ENCODE measurements at places on chromosomes 12 and 14.
A peak's percentile ranks its signal among the peaks of the same experiment; 100 is the strongest.

- DNase-seq: no peak
Observed at GRCh38 chr12:77924703-77925102, 94.0 kb downstream of the NAV3 start.

DNA sequence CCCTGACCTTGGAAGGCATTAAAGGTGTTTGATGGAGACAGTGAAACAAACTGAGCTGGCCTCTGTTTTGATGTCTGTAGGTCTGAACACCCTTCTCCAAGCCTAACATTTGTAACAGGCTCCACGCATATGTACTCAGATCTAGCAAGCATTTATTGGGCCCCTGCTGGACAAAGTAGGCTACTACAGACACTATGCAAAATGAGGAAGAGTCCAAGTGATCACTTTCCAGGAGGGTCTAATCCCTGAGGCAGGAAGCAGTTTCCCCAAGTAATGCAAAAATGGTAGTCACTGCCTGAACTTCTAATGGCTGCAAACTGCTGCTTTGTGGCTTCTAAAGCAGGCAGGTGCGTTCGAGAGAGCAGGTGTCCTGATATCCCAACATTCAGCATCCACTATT is 405.8 kb downstream of the MED13L start:
- peak; percentile 24 for DNase-seq

GRCh38 chr12:120822832-120823503 is 81.2 kb downstream of the SPPL3 start:
- no peak for DNase-seq

- DNase-seq: no peak
Observed at GRCh38 chr12:91178781-91179180, 3.8 kb downstream of the DCN start.

- DNase-seq: no peak
Observed at GRCh38 chr12:124046456-124046740, 73.4 kb downstream of the ZNF664 start.

DNA sequence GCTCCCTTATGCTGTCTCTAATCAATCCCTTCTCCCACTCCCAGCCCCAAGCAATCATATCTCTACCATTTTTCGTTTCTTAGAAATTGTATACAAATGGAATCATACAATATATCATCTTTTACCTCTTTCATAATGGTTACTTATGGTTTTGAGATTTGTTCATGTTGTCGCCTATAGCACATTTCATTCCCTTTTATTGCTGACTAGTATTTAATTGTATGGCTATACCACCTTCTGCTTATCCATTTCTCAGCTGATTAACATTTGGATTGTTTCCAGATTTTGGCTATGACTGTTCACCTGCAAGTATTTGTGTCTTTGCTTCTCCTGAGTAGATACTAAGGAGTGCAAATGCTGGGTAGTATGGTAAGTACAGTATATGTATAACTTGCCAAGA is 36.7 kb upstream of the GRIN2B start:
- no peak for DNase-seq

GRCh38 chr12:54035568-54036264 is 2.9 kb downstream of the HOXC5 start:
- no peak for DNase-seq

GRCh38 chr14:95741038-95741490 is 27.1 kb upstream of the TCL1A start:
- no peak for DNase-seq

- no peak for DNase-seq
Observed at GRCh38 chr14:103916636-103917262, 11.5 kb upstream of the TDRD9 start.

DNA sequence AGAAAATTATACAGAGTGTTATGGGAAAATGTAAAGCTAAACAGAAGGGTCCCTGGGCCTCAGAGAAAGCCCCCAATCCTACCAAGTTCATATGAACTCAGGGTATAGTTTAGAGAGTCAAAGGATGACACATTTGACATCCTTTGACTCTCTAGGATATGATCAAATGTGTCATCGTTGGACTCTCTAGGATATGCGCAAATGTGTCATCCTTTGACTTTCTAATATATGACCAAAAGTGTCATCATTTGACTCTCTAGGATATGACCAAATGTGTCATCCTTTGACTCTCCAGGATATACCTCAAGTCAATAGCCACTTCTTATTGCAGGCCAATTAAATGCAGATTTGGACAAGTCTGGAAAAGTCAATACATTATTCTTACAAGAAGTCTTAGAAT is 204.8 kb upstream of the IGF1 start:
- DNase-seq: no peak

GRCh38 chr12:19550626-19551025 is 111.3 kb downstream of the AEBP2 start:
- no peak for DNase-seq

DNA sequence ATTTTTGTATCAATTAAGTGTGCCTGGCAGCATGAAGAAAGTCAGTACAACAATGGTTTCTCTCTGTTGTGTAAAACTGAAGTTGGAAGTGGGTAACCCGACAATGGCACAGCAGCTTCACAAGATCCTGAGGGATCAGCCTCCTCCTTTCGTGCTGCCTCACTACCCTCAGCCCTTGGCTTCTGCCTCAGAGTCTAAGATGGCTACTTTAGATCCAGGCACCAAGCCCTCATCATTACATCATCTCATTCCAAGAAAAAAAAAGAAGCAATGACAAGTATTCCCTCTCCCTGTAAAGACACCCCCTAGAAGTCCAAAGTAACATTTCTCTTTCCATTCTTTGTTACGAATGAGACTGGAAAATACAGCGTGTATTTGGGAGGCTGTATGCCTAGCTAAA is 92.6 kb downstream of the DNAI7 start:
- no peak for DNase-seq

GRCh38 chr12:92764831-92765230 is 62.0 kb downstream of the PLEKHG7 start:
- DNase-seq: no peak

- DNase-seq: no peak
Observed at GRCh38 chr12:32947206-32948067, 50.9 kb upstream of the PKP2 start.

GRCh38 chr12:75323663-75324062 is 6.5 kb downstream of the CAPS2 start:
- DNase-seq: no peak

- no peak for DNase-seq
Observed at GRCh38 chr12:17802657-17803641, 287.0 kb downstream of the RERGL start.

DNA sequence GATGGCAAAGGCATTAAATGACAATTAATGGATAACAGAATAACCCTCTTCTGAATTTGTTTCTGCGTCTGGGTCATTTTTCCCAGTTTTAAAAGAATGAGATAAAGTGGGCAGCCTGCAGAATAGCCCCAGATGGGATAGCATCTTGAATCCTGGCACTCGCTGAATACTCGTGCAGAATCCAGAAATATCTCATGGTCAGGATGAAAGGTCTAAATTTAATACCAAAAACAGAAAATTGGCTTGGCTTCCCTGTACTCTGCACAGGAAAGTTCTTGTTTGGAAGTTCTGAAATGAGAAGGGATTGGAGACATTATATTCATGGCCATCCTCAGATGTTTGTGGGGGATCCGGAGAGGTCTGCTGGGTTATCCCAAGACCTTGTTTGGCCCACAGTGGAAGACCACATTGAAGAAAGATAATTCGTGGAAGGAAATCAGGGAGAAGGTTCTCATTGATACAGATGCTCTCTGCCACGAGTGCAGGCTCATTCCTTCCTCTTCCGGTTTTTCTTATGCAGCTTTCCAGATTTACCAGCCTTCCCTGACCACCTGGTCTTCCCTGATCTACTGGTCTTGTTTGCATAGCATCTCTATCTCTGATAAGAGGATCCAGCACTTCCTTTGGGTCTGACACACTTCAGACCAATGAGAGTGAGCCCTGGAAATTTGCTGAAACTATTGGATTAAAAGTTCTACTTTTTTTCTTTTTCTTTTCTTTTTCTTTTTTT is 6.0 kb upstream of the IFT81 start:
- no peak for DNase-seq

DNA sequence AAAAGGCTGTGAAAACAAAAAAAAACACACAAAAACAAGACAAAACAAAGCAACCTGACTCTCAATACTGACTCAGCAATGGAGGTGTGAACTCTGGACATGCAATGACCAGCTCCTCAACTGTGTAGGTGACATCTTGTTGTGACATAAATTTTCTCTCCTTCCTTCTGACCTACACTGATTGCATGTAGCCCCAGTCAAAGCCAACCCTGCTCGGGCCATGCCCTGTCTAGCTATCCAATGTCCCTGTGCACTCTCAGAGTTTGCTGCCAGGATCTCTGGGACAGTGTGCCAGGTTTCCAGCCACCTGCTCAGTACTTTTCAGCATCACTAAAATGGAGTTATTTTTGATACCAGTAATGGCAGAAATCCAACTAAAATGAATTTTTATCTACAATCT is 18.9 kb upstream of the CRACR2A start:
- no peak for DNase-seq

- no peak for DNase-seq
Observed at GRCh38 chr12:124542021-124542949, 25.1 kb downstream of the NCOR2 start.

DNA sequence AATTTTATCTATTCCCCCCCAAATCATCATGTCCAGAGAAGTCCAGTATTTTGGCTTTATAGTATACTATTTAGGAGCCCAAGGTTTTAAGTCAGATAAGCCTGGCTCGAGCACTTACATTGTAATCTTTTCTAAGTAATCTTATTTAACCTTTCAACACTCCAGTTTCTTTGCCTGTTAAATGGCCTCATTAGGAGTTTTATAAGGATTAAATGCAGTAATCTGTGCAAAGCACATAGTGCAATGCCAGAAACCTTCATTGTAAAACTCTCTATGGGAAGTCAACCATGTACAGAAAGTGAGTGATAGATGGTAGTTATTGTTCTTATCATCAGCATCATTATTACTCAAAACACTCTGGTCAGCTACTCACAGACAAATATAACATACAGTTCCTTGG is 1330.4 kb downstream of the SLC16A7 start:
- DNase-seq: no peak

DNA sequence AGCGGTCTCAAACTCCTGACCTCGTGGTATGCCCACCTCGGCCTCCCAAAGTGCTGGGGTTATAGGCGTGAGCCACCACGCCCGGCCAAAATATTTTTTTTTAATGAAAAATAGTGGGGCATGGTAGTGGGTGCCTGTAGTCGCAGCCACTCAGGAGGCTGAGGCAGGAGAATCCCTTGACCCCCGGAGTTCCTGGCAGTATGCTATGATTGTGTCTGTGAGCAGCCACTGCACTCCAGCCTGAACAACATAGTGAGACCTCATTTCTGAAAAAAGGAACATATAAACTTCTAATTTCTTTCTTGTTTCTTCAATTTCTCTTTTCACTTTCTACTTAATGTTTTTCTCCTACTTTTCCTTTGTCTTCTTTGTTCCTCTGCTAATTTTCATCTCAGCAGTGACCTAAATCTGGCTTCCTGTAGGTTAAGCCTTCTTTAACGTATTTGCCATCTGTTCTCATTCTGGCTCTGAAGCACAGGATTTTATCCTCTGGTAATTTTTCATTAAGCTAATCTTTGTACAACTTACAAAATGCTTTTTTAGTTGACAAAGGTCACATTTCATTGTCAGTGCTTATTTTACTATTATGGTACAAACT is 4.5 kb upstream of the RPGRIP1 start:
- DNase-seq: no peak

DNA sequence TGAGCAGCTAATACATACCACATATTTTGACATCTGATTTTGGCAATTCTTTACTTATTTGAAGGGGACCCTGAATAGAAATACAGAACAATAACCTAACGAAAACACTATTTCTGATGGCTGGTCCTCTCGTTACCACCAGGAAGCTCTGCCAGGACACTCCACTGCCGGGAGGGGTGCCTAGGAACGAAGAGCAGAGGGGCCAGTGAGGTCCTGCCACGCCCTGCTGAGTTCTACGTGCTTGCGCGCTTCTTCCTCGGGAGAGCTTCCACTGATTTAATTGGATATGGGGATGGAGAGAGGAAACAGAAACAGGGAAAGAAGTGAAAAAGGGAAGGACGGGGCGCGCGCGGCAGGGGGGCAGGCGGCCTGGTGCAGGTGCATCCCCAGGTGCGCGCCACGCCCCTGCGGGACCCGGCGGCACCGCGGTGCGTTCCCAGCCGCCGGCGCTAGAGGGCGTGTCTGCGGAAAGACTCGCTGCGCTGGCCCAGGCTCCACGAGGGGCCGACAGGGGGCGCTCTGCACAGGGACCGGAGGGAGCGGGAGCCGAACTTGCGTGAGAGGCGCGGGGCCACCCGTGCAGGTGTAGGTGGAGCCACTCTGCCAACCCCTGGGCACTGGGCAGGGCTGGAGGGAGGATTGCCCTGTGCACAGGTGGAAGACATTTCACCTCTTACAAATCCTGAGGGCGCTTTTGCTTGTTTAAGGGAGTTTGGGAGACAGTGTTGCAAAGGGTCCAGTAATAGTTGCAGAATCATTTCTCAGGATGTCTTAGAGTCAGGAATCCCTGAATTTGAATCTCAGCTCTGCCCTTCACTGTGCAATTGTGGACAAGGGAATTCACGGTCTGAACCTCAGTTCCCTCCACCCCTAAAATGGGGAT is 986.3 kb upstream of the TMEM132C start:
- no peak for DNase-seq

DNA sequence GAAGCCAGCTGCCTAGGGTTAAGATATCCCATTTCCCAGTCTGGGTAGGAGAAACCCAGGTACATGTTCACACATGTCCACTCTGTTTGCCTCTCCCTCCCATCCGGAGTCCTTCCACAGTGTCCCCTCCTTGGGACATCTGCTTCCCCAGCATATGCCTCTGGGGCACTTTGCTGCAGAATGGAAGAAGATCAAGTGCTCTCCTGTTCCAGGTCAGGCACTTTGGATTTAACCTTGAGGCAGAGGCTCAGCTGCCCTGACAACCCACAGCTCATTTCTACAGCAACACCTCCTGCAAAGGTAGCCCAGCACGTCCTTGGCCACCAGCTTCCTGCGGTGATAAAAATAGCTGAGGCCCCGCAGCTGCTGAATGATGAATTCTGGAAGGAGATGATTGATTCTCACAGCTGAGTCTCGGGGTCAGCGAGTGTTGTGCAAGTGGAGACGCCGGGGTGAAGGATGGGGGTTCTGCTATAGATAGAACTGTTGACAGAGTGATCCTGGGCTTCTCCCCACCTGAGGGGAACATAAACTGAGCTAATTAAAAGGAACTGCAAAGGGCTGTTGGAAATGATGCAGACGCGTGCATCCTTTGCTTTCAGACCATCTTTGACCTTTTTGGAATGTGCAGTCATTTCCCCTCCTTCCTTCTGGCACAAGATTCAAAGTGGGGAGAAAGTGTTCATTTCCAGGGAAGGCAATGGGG is 145.0 kb downstream of the SLC38A6 start:
- no peak for DNase-seq

- no peak for DNase-seq
Observed at GRCh38 chr14:22545842-22546721, 42.9 kb downstream of the DAD1 start.

DNA sequence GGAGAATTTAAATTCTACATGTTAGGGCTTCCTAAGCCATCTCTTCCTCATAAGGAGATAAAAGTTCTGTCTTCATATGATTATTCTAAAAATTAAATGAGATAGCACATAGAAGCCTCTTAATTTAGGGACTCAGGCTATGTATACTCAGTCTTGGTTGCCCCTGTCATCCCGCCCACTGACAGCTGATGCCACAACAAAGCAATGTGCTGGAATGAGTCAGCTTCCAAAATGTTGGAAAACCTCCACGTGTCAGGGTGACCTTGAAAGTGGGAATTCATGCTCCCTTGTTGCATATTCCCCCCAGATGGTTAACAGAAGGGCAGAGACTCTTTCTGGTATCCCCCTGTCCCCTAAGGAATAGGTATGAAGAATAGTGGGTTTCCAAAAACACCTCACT is 238.0 kb upstream of the DDHD1 start:
- DNase-seq: no peak
